GDM1 (cell line): ENCODE measurements at places on chromosomes 3 and 15.

DNA sequence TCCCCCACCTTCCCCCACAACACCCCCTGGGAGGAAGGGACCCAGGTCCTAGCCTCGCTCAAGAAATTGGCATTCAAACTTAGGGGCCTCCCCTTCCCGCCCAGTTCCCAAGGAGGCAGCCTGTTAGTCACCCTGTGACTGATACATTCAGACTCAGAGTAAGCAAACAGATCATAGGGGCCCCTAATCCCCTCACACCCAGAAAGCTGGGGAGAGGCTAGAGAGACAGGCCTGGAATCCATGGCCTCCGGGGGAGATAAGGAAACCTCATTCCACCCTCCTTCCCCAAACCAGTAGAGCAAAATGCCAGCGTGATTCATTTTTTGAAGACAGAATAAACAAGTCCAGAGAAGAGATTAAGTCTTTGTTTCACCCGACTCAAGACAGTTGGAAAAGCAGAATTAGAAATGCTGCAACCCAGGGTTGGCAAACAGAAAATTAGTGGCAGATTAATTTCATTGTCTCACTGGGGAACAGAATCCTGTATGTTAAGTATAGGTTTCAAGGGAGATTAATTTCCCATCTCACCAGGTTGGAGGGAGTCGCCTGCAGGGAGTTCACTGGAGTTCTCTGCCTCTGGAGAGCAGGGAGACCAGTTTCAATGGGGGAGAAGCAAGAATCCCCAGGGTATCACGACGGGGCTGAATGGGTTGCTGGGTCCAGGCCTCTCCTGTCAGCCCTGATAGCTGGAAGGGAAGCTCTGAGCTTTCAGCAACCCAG, 268.3 kb downstream of the UACA start:
- DNase-seq = peak; percentile 11

- no peak for DNase-seq
These were observed 4.6 kb downstream of the PPM1M start for GRCh38 chr3:52250122-52250521.

DNA sequence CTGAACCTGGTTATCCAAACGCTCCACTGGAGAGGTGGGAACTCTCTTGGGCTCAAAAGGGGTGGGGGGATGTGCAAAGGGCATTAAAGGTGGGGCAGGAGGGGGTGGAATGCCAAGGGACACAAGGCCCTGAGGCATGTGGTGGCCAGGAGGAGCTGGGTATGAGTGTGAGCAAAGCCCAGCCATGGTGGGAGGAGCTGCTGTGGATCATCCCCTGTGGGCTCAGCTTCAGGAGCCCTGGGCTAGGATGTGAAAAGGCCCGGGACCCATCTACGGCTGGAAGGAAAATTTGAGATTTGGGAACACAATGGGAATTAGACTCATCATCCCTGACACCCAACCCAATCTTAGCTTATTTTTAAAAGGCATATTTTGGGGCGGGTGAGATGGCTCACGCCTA, 33.3 kb downstream of the MGLL start:
- no peak for DNase-seq

- DNase-seq = no peak
These were observed 33.1 kb upstream of the UBE2Q2 start for GRCh38 chr15:75809986-75810750.

GRCh38 chr3:189099031-189099471, 72.7 kb upstream of the TPRG1 start:
- no peak for DNase-seq

DNA sequence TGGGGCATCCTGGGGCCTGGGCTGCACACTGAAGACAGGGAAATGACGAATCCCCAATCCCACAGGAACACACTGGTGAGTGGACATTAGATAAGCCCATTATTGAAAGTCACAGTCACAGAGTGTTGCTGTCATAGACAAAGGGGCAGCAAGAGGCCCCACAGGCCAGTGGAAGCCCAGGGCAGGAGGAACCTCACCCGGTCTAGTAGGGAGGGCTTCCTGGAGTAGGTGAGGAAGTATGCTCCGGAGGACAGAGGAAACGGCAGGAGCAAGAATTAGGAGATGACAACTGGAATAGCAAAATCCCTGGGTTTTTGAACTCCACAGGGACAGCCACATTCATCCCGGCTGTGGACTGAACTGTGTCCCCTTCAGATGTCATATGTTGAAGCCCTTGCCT, 101.2 kb downstream of the TPRA1 start:
- DNase-seq = no peak

- no peak for DNase-seq
These were observed 456.6 kb downstream of the MECOM start for GRCh38 chr3:169206828-169207488.
